ENCODE measurements at places on chromosomes 3 and 15.

DNA sequence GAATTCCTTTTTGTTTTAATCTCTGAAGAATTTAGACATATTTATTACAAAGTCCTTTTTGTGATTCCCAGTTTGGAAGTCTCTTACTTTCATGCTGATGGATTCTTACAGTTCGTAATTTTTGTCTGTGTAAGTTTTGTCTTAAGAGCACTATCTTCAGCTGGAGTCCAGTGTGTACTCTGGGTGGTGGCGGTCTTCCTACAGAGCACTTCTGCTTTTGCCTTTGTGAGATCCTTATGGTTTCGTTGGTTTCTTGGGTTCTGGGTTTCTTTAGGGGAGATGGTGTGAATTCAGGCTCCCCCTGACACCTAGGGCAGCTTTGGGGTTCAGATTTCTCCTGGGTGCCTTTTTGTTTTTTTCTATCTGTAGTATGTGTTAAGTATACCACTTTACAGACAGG, 45.3 kb downstream of the PLS1 start:
- DNase-seq, result no peak

DNA sequence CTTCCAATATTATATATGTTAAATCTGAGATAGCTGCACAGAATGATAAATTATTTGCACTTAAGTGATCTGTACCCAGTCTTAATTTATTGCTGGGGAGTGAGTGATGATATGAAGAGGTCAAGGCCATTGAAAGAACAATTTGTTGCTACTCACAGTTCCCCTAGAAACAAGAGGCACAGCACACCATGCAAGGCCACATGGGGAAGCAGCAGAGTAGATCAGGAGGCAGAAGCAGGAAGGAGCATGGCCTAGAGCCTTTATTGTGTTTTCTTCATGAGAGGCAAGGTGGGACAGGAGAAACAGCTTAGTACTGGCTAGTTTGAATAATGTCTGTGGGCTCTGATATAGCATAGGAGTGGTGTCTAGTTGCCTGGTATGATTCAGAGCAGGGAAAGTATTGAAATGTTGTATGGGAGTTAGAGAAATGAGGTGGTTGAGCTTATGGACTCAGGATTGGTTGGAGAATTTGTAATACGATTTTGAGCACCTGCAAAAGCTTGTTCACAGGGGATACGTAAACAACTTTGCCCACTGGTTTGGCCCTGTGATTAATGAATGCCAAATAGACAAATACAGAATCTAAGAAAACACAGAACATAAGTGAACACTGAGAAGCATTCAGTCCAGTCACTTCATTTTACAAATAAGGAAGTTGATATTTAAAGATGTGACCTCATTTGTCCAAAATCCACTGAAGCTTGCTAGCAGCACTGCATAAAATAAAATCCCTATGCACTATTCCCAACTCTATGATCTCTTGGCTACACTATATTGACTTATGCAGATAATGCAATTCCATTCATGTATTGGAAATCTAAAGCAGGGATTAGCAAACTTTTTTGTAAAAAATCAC, 71.7 kb downstream of the TMCO5A start:
- no peak for DNase-seq

GRCh38 chr15:57509126-57509525, 82.6 kb upstream of the MYZAP start:
- no peak for DNase-seq

- DNase-seq, result no peak
These were observed 304.6 kb upstream of the TBC1D5 start for GRCh38 chr3:18047052-18047451.

DNA sequence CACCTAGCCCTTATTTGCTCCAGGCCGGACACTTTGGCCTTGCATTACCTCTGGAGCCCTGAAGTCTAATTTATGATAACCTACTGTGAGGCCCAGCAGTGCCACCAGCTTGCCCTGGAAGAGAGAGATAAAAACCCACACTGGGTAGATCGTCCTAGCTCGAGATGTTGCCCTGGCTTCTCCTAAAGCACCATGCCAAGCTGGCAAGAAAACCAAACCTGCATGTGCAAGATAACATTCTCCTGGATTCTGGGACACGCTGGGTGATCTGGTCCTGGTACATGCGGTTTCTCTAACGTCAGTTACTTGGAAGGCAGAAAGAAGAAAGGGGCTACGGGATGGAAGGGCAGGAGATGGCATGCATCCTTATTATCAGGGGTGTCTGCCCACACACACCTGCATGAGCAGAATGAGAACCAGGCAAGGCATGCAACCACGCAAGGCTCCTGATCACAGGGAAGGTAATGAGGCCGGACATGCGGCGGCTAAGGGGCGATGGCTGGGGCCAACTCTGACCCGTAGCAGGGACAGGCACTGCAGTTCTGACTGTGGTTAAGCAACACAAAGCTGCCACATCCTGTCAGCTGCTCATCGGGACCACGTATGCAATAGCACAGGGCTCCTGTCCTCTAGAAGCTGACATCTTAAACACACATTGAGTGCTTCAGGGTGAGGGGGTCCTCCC, 73.0 kb downstream of the OXNAD1 start:
- peak; percentile 51 for DNase-seq

- DNase-seq, result no peak
These were observed 94.5 kb upstream of the MYZAP start for GRCh38 chr15:57496946-57497869.

- DNase-seq, result no peak
These were observed 205.0 kb downstream of the OPA1 start for GRCh38 chr3:193798051-193798450.

GRCh38 chr15:46304321-46304720, 669.5 kb downstream of the SQOR start:
- DNase-seq, result no peak

DNA sequence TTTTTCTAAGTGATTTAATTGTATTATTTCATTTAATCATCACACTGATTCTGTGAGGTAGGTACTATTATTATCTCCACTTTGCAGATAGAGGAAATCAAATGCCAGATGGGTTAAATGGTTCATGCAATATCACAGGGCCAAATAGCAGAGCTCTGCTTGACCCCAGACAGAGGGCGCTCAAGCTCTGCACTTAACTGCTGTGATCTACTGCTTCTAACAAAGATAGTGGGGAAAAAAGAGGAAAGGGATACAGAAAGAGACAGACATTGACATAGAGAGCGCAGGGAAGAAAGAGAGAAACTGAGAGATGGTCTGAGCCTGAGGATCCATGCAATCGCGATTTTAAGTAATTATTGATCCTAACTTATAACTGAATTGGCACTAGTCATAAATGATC, 279.1 kb upstream of the THRB start:
- no peak for DNase-seq

DNA sequence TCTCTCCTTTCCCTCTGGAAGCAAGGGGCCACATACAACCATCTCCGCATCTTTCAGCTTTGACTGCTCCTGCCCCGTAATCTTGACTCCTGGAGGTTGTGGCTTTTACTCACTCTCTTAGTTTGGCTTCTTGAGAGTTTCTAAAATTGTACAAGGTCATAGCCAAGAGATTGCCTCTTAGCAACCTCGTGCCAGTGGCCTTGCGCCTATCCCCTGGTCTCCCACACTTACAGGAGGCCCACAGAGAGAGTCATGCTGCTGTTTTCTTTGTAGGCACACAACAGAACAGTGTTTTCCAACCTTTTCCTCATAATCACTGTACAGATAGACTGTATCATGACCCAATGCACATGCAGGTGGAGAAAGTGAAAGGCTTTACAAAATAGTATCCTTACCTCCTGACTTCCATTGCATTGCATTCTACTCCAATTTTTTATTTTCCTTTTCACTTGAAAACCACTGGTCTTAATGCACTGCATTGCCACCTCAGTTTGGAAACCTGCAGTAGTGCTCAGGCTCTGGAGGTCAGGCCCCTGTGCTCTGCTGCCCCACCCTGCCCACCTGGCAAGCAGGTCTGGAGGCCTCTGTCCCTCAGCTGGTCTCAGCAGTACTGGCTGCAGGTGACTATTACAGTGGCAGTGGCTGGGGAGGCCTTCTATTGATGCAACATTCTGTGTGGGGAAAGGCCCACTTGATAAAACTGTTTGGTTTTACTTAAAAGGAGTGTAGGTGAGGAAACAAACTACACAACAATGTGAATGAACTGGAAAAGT, 156.2 kb downstream of the DNAJB8 start:
- DNase-seq, result no peak

DNA sequence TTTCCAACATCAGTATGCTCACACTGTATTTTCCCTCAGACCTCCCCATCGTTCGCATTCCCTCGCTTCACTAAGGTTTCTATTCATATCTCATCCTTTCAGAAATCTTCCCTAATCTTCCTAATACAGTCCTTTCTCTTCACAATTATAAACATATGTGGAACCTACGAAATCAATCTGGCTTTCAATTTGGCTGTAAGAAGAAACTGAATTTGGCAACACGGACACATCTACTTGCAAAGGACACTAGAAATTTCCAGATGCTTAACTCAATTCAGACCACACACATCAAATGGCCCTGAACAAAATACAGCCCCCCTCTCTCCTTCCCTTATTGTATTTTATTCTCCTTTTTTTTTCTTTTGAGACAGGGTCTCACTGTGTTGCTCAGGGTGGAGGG, 39.1 kb upstream of the TM4SF19 start:
- no peak for DNase-seq

GRCh38 chr3:14550651-14551611, 10.8 kb upstream of the GRIP2 start:
- DNase-seq, result no peak

GRCh38 chr3:41030220-41030619, 169.1 kb upstream of the CTNNB1 start:
- no peak for DNase-seq

GRCh38 chr3:21718161-21718765, 32.7 kb downstream of the ZNF385D start:
- DNase-seq, result no peak

DNA sequence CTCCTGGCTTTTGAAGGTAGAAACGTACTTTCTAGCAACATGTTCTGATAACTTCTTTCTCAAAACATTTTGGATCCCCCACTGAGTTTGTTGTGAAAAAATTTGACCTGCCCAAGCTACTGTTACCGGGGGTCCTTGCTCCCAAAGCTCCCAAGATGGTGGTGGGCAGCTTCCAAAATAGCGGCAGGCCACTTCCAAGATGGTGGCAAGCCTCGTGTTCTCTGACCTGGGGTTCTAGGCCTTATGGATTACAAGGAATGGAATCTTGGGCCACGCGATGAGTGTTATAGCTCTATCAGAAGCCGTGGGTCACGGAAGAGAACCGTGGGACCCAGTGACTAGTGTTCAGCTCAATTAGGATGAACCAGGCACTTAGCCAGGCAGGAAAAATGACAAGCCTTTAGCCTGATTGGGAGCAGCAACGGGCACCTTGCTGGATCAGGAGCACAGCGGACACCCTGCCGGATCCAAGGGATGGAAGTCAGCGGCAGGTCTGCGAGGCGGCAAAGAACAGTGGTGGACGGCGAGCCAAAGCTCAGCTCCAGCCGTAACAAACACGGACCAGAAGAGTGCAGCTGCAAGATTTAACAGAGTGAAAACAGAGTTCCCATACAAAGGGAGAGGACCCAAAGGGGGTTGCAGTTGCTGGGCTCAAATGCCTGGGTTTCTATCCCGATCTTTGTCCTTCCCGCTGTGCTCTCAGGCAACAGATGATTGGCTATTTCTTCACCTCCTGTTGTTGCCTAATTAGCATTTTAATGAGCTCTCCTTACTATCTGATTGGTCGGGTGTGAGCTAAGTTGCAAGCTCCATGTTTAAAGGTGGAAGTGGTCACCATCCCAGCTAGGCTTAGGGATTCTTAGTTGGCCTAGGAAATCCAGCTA, 133.3 kb downstream of the WDR72 start:
- no peak for DNase-seq

- DNase-seq, result no peak
These were observed 42.5 kb downstream of the HERC1 start for GRCh38 chr15:63791228-63791627.

DNA sequence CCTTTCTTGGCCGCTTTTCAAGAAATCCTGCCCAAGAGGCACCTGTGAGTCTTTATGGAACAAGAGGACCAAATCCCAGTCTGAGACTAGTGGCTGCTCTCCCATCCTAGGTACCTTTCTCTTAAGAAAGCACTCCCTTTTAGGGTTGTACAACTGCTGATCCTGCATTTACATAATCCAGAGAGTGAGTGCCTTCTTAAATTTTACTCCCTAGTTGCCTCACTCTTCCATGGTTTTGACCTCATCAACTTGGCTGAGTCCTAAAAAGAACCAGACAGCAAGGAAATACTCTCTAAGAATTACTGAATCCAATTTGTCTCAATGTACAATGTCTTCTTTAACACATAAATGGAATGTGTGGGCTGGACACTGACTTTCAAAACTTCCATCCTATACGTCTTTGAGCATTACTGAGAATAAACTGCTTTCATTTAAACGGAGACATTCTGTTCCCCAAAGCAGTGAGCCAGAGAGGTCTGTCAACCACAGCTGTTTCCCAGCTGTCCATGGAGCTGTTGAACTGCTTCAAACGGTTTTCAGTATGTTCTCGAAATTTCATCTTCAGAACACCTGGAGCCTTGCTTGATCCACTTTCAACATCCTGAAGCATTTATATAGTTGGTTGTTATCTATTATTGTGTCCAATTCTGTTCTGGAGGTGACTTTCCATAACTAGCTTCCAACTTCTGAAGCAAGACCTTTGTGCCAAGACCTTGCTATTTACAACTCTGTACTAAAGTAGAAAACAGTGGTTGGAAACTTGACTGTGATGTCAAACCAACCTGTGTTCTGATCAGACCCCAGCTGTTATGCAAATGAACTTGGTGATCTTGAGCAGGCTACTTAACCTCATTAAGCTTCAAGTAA, 179.1 kb downstream of the SLC9A9 start:
- DNase-seq, result no peak

DNA sequence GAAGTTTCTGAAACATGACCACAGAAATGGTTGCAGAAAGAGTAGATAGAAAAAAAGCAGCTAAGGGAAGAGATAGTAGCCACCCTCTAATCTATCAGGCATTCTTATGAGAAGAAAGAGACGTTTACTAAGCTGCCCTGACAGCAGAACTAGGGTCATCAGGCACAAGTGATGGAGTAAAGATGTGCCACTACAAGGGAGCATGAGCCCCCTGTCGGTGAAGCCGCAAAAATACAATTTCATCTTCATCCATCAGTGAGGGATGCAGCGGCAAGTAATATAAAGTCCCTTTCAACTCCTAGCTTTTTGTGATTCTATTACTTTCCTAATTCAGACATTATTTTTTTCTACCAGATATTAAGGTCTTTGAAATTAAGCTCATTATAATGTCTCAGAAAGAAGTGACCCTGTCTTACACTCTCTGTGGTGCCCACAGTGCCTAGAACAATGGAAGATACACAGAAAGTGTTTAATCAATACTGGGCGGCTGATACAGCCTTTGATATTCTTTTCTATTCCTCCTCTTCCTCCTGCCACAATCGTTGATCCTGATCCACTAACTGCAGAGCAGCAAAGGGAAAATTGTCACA, 651.6 kb downstream of the NTRK3 start:
- no peak for DNase-seq

DNA sequence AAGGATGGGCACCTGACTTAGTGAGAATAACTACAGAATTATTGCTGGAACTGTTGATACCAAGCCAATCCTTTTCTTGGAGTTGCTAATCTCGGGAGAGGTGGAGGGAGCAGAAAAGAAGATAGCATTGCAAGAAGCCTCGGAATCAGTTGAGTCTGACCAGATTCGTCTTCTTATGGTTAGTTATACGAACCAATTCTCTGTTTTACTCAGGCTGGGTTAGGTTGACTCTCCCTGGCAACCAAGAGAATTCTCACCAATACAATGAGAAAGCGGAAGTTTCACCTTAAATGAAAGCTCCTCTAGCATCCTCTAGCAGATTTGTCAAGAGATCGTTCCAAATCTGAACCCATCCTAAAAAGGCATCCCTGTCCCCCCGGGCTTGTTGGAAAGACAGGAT, 43.5 kb upstream of the UBE2E1 start:
- DNase-seq, result no peak

- DNase-seq, result no peak
These were observed 103.8 kb downstream of the THSD4 start for GRCh38 chr15:71219101-71219500.

All from activated T-helper 1 cell treated with anti-CD3 and anti-CD28 coated beads, Interleukin-12 subunit alpha, Interleukin-12 subunit beta, Interleukin-2, Interleukin-4 antibody, amounts not matched to agents 30 ng/mL and 10 ng/mL and 1 ng/mL, durations not matched to agents 14 hours and 24 hours and 36 hours (primary cell).